ENCODE measurements at places on chromosomes 11 and 22.

- DNase-seq, result no peak
Measured at GRCh38 chr22:42417645-42418305, 14.4 kb downstream of the NFAM1 start.

- DNase-seq, result peak; percentile 72
Measured at GRCh38 chr11:61587951-61588727, 7.3 kb upstream of the SYT7 start.

DNA sequence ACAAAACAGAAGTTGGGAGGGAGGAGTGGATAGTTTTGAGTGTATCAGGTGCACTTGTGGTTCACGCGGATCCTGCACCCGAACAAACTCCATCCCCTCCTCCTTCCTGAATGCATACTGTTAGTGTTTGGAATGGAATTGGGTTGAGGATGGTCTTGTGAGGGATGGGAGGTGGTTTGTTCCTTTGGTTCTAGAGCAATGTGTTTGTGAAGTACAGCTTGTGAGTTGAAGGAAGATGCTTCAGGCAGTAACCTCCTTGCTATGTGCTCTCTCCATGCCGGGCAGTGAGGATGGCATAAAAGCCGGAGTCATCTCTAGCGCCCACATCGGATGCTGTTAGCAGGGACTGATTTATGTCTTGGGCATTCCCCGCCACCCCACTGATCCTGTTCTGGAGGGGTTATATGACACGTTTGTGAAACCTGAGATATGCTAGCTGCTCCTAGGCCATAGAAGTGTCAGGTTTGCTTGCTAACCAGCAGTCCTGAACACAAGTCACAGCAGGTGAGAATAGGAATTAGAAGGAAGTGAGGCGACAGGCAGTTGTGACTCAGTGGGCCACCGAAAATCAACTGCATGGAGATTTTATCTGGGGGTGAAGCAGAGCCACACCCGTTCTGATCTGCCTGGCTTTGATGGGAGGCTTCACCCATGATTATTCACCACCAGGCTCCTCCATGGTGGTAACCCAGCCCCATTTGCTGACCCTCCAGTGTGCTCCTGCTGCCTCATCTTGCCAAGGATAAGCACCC lies 2.2 kb downstream of the BCR start:
- no peak for DNase-seq

DNA sequence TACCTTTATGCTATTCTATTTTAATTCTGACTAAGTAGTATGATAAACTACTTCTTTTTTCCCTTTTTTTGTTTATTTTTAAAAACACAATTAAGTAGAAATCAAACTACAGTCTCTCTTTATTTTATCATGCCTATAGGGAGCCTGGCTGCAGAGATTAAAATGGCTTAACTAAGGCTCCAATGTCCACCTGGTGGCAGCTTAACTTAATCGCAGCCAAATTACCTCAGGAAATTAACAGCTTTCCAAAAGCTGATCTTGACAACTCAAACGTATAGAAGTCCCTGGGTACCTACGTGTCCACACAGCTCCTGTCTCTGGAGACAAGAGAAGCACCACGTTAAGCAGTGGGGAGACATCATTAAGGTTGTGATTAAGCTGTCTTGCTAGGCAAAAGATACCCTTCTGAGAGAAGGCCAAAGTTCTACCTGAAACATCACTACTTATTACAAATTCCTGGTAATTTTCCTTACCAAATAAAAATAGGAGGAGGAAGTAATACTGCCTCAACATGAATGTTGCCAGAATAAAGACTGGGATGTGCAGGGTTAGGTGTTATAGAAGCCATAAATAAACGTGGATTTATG lies 63.2 kb upstream of the SNX19 start:
- DNase-seq, result no peak

GRCh38 chr22:28903729-28904128 lies 20.4 kb downstream of the ZNRF3 start:
- DNase-seq, result no peak

- no peak for DNase-seq
Measured at GRCh38 chr11:34037016-34037415, 14.5 kb upstream of the CAPRIN1 start.

DNA sequence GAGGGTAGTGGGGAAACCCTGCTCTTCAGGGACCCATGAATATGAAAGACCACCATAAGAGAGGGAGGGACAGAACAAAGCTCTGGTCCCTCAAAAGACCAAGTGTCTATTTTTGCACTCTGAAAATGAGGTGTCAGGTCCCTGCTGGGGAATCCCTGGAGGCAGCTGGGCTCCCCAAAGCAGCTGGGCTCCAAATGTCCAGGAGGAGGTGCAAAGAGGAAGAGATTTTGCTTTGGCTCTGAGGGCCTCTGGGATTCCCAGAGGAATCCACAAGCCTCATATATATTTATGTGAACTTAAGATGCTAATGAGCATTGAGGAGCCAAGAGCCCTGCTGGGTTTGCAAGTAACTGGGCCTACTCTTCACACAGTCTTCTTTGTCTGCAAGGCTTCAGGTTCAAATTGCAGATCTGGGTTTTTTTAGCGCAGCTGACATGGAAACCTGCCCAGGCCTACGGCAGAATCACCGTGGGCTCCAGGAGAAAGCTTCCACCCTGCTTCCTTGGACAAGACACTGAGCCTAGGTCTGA lies 26.0 kb downstream of the CLMP start:
- no peak for DNase-seq

GRCh38 chr22:46001046-46001425 lies 24.1 kb upstream of the WNT7B start:
- DNase-seq, result no peak

GRCh38 chr11:70844387-70844786 lies 408.0 kb downstream of the SHANK2 start:
- DNase-seq, result no peak

Data from left ventricle myocardium inferior (tissue), 1 donor.